Activated gamma-delta T cell (primary cell): ENCODE measurements at places on chromosomes 7 and 10.

- no peak for DNase-seq
Measured at GRCh38 chr7:119594956-119595355, 678.0 kb upstream of the KCND2 start.

DNA sequence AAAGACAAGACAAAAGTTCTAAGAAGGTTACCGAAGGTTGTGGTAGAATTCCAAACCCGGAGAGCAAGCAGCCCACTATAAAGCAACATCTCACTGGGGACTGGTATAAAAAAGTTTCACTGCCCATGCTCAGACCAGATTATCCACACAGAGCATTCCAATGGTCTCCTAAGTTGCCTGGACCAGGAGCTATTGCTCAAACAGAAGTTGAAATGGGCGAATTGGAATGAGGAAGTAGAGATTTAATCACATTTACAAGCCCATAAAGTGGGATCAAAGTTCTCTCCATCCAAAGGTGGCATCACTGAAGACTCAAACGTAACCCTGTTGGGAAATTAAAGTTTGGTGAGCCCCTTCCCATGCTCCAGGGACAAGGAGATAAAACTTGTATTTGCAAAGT lies 19.8 kb downstream of the OR2F1 start:
- DNase-seq, result no peak

GRCh38 chr7:124597509-124597908 lies 168.1 kb downstream of the GPR37 start:
- DNase-seq, result no peak

- DNase-seq, result no peak
Measured at GRCh38 chr10:97923057-97923456, 73.4 kb downstream of the GOLGA7B start.

GRCh38 chr7:114051871-114052331 lies 133.1 kb upstream of the PPP1R3A start:
- no peak for DNase-seq

DNA sequence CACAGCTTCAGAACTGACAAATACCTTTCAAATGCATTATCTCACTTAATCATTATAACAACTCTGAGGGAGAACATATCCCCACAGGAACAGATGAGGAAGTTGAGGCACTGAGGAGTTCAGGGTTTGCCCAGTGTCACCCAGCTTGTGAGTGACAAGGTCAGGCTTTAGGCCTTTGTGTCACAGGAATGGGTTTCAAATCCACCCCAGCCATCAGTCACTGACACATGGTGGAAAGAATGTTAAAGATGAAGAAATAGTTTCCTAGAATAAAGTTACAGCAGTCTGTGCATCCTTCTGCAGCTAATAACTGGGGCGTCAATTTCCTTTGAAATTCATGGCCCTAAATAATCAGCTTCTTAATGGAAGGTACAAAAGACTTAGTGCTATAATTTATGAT lies 37.8 kb downstream of the SGCE start:
- DNase-seq, result no peak

DNA sequence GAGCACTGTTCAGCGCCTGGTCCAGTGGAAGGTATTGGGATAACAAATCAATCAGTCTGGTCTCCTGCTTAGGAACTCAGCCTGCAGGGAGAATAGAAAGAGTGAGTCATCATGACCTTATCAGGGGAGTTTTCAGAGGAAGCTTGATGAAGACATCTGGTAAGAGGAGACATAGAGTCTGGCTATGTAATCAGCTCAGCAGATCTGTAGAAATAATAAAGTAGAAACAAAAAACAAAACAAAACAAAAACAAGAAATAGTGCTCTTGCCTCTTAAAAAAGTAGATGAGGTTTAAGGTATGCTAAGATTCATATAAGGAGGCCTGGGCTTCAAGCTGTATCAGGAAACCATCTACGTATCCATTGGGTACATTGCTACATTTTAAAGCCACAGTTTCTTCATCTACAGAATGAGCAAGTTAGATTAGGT lies 14.4 kb downstream of the TAS2R41 start:
- DNase-seq, result no peak

- no peak for DNase-seq
Measured at GRCh38 chr7:50807026-50807730, 24.5 kb upstream of the GRB10 start.
